ENCODE measurements at places on chromosomes 1 and 21. TPM values are rescaled to one million over a fixed set of nuclear protein-coding genes. Genes with fewer than 3 reads are reported as not detected.

The WDR64 gene
- total RNA-seq, result not detected

GRCh38 chr1:117586747-117587498 lies 18.9 kb upstream of the TENT5C start:
- H3K4me1 ChIP-seq, result no peaks in the 10 kb centered on the region
- H3K36me3 ChIP-seq, result no peaks in the 10 kb centered on the region
- DNase-seq, result no peak
- no peaks in the 10 kb centered on the region for H3K27me3 ChIP-seq
- H3K4me3 ChIP-seq, result no peak overlapping the region
- H3K27ac ChIP-seq, result no peak overlapping the region

DNA sequence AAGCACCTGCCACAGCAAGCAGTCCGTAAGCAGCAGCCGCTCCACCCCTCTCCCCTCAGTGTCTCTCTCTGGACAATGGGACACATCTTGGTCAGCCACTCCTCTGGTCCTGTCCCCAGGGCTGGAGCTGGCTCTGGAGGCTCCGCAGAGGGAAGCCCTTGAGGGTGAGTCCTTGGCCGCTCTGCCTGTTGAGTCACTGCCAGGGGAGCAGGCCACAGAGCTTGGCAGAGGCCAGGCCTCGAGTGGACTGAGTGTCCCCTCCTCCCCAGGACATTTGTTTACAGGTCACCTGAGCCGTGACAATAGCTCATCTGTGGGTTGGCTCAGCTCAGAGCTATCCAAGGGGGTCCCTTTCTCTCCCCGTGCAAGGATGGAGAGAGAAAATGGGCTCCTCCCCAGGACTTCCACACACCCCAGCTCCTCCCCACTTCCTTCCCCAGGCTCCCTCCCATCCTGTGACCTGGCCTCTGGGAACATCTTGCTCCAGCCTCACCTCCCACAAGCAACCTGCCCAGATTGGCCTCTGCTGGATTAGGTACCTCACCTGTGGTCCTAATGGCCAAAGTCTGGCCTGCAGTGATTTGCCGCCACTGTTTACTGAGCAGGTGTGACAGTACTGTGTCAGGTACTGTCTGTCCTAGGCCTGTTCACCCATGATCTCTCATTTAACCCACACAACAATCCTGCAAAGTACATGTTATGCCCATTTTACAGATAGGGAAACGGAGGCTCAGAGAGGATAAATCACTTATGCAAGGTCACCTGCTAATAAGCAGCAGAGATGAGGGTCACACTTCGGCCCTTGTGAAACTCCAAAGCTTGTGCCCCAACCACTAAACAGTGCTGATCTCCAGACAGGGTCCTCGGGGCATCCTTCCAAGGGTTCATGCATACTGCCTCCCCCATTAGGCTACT lies 4.8 kb downstream of the FAM131C start:
- no peaks in the 10 kb centered on the region for H3K36me3 ChIP-seq
- no peak for DNase-seq
- H3K27ac ChIP-seq, result no peak overlapping the region
- no peak overlapping the region for H3K4me3 ChIP-seq
- H3K4me1 ChIP-seq, result peaks cover 6% of the 10 kb centered on the region

DNA sequence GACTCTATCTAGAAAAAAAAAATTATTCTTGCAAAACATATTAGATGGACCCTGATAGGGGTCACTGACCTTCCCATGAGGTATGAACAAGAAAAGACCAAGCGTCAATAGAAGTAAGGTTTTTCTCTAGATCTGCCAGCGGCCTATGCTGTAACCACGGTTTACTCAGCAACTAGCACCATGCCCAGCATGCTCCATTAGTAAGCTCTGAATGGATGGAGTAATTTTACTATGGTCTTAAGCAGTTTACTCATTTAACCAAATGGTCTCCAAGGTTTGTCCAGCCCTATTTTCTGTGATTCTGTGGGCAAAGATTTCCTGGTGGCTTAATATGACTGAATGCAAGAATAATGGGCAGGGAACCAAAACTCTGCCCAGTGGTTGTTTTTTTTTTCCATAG lies 113.9 kb downstream of the ADSS2 start:
- peaks cover 9% of the 10 kb centered on the region for H3K4me1 ChIP-seq
- H3K27ac ChIP-seq, result no peak overlapping the region
- no peak overlapping the region for H3K4me3 ChIP-seq
- DNase-seq, result no peak
- H3K27me3 ChIP-seq, result no peaks in the 10 kb centered on the region

The CELF3 gene
- total RNA-seq, result not detected

The CXADR gene
- total RNA-seq, result 7.9 TPM

- DNase-seq, result no peak
- H3K4me1 ChIP-seq, result no peaks in the 10 kb centered on the region
- no peak overlapping the region for H3K27ac ChIP-seq
These were observed 49.8 kb upstream of the MTF2 start for GRCh38 chr1:93029317-93029716.

DNA sequence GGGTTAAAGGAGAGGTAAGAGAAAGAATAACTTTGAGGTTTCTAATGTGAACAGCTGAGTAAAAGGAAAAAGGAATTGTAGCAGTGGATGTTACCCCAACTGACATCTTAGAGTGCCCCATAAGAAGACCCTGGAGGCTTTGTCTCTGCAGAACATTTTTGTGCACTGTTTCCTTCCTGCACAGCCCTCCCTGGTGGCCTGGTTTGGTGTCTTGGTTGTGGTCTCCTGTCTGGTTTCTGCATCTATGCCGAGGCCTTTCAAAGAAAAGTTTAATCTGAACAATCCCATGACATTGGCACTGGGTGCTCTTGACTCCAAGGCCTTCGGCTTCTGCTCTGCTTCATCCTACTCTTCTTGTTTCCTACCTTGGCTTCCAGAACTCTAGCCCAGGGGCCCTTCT lies 57.8 kb downstream of the RHOU start:
- H3K4me1 ChIP-seq, result no peaks in the 10 kb centered on the region
- H3K4me3 ChIP-seq, result no peak overlapping the region
- peaks cover 9% of the 10 kb centered on the region for H3K27me3 ChIP-seq
- no peak for DNase-seq
- H3K36me3 ChIP-seq, result no peaks in the 10 kb centered on the region

- H3K27ac ChIP-seq, result no peak overlapping the region
- DNase-seq, result no peak
- H3K27me3 ChIP-seq, result no peaks in the 10 kb centered on the region
- no peaks in the 10 kb centered on the region for H3K4me1 ChIP-seq
- peaks cover 34% of the 10 kb centered on the region for H3K36me3 ChIP-seq
- H3K4me3 ChIP-seq, result no peak overlapping the region
These were observed 30.4 kb downstream of the TMEM63A start for GRCh38 chr1:225851805-225852204.

The TMEM79 gene
- 8.1 TPM for total RNA-seq

DNA sequence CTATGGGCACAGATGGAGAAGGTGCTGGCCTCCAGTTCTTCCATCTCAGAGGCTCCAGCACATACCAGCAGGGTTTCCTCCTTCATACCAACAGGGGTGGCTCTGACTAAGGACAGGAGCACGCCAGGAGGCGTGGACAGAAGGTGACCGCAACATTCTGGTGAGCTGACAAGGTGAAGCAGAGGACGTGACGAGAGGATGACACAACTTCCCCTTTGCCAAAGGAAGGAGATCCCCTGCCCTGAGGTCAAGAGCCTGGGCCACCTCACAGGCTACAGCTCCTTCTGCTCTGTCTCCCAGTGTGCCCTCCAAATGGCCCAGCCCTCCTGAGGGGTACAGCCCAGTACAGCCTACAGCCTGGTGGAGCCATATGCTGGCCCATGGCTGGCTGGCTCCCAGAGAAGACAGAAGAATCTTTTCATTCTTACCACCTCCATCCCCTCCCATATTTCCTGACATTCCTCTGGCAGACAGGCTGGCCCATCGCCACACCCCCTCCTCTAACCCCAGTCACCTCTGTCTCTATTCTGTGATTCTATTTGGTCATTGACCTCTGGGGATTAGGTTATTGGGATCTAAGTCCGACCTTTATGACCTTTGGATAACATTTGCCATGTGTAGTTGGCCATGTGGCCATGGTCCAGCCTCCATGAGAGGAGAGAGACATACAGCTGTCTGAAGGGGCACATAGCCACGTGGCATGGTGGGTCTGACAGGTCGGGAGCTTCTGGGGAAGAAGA lies 5.1 kb upstream of the LAMB3 start:
- H3K4me3 ChIP-seq, result peak overlapping the region; percentile 41
- peaks cover 86% of the 10 kb centered on the region for H3K4me1 ChIP-seq
- H3K27me3 ChIP-seq, result no peaks in the 10 kb centered on the region
- H3K27ac ChIP-seq, result peak overlapping the region; percentile 99
- peak; percentile 99 for DNase-seq
- peaks cover 6% of the 10 kb centered on the region for H3K36me3 ChIP-seq

- peak; percentile 90 for DNase-seq
- no peak overlapping the region for H3K4me3 ChIP-seq
- no peaks in the 10 kb centered on the region for H3K36me3 ChIP-seq
- H3K27ac ChIP-seq, result no peak overlapping the region
- H3K4me1 ChIP-seq, result peaks cover 9% of the 10 kb centered on the region
- no peaks in the 10 kb centered on the region for H3K27me3 ChIP-seq
These were observed 9.6 kb upstream of the EPS8L3 start for GRCh38 chr1:109773203-109773899.

The TRIM46 gene
- 0.21 TPM for total RNA-seq

DNA sequence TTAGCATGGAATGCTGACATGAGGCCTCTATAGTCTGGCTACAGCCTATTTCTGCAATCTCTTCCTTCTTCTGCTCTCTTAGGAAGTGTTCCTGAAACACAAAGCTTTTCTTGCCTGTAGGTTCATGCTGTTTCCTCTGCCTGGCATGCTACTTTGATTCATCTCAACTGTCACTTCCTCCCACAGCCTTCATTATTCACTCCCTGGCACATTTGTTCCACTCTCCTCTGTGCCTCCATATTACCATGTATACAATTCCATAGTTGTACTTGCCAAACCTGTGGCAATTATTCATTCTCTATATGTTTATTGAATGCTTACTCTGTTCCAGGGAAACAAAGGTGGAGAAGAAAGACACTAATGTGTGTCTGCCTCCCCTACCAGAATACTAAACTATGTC lies 210.2 kb downstream of the LRRC7 start:
- H3K4me3 ChIP-seq, result no peak overlapping the region
- no peaks in the 10 kb centered on the region for H3K4me1 ChIP-seq
- H3K27me3 ChIP-seq, result peaks cover 68% of the 10 kb centered on the region
- no peaks in the 10 kb centered on the region for H3K36me3 ChIP-seq

- no peak overlapping the region for H3K4me3 ChIP-seq
- no peak overlapping the region for H3K27ac ChIP-seq
These were observed 11.8 kb downstream of the NHLH2 start for GRCh38 chr1:115829023-115829674.

DNA sequence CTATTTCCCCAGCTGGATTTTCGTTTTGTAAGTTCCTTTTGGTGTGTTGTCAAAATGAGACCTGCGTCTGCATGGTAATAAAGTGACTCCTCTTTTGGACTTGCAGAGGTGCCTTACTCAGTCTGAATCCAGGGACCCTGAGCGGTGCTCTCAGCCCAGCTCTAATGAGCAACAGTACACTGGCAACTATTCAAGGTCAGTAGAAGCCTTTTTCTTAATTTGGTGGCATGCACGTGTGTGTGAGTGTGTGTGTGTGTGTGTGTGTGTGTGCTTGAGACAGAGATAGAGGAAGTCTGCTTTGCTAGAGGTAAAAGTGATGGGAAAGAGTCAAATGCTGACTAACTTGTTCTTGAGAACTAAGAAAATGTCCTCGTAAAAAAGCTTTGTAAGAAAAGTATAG lies 105.4 kb downstream of the CD247 start:
- H3K36me3 ChIP-seq, result peaks cover 12% of the 10 kb centered on the region
- no peaks in the 10 kb centered on the region for H3K27me3 ChIP-seq
- H3K27ac ChIP-seq, result no peak overlapping the region
- no peak overlapping the region for H3K4me3 ChIP-seq
- no peaks in the 10 kb centered on the region for H3K4me1 ChIP-seq

DNA sequence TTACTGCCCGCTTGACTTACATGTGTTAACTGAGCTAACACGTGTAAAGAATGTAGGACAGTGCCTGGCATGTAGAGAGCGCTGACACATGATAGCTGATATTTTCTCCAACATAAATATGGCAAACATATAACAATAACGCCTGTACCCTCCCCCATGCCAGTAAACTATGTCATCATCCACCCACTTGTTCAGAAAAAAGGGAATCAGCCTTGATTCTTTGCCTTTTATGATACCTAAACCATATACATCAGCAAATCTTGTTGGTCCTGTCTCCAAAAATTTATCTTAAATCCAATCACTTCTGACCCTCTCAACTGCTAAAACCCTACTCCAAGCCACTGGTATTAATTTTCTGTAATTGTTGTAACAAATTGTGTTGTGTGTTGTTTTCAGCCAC lies 1.1 kb upstream of the ZNF692 start:
- no peaks in the 10 kb centered on the region for H3K27me3 ChIP-seq
- H3K4me1 ChIP-seq, result peaks cover 32% of the 10 kb centered on the region
- H3K36me3 ChIP-seq, result peaks cover 15% of the 10 kb centered on the region
- peak overlapping the region; percentile 70 for H3K27ac ChIP-seq
- DNase-seq, result no peak

The IBA57 gene
- 12.0 TPM for total RNA-seq

GRCh38 chr1:29698033-29698432 lies 461.7 kb downstream of the PTPRU start:
- peaks cover 15% of the 10 kb centered on the region for H3K27me3 ChIP-seq
- H3K4me1 ChIP-seq, result peaks cover 8% of the 10 kb centered on the region
- no peak overlapping the region for H3K4me3 ChIP-seq
- no peaks in the 10 kb centered on the region for H3K36me3 ChIP-seq

GRCh38 chr21:31184459-31184858 lies 146.2 kb upstream of the KRTAP19-8 start:
- H3K4me3 ChIP-seq, result no peak overlapping the region
- no peak overlapping the region for H3K27ac ChIP-seq
- no peaks in the 10 kb centered on the region for H3K4me1 ChIP-seq
- no peaks in the 10 kb centered on the region for H3K27me3 ChIP-seq

DNA sequence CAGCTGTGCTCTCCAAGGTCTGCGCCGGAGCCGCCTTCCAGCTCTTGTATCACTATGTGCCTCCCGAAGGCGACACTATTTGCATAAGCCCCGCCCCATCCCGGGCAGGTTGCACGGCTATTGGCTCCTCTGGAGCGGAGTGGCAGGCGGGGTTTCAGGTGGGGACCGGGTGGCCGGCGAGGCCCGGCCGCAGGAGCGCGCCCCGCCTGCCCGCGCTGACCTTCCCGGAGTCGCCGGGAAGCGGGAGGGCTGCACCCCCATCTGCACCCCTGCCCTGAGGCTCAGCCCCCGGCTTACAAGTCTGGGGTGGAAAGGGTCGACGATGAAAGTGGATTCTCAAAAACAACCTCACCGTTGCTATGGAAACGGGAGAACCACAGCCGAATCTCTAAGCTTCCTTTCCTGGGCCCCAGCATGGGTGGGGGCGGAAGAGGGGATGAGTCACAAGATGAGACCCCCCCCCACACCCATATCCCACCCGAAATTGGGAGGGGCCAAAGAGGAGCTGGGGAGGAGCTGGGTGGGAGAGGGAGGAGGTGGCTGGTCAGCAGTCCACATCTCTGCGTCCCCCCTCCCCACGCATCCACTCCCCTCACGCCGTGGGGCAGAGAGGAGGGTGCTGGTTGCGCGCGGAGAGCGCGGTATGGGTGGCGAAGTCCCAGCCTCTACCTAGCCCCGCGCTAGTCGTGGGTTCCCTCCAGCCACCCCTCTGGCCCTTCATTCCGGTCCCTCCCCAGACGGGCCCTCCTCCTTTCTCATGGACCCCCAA lies at the start of gene HPCAL4:
HPCAL4 (minus strand) TSS at position 51 of the 769 bp plus-strand sequence. CDS start 6,830 bp downstream, outside the sequence.
- no peak within 1 kb of the TSS for H3K27ac ChIP-seq
- H3K36me3 ChIP-seq, result no peaks in the 10 kb centered on the region
- H3K27me3 ChIP-seq, result peaks cover 20% of the 10 kb centered on the region
- peak within 1 kb of the TSS; percentile 53 for H3K4me3 ChIP-seq
- DNase-seq, result peak; percentile 93
